ENCODE measurements at places on chromosomes 5 and 9.

GRCh38 chr5:81835814-81836367 lies 85.0 kb upstream of the SSBP2 start:
- DNase-seq = peak; percentile 81

DNA sequence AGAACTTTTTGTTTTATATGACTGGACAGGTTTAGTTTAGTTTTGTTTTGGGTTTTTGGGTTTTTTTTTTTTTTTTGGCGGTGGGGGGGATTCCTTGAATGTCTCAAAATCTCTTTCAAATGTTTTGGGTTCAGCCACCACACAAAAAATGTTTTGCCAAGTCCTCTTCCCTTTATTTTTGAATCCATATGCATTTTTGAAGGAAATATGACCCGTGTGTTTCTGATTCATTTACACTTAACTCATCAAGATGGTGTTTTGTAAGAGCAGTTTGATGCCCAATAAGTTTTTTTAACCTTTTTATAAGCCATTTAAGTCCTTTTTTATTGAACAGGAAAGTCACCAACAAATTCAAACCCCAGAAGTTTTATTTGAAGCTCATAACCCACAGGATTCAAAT lies 209.8 kb downstream of the CWC27 start:
- no peak for DNase-seq

GRCh38 chr5:32916648-32917047 lies 205.5 kb downstream of the NPR3 start:
- DNase-seq = no peak

DNA sequence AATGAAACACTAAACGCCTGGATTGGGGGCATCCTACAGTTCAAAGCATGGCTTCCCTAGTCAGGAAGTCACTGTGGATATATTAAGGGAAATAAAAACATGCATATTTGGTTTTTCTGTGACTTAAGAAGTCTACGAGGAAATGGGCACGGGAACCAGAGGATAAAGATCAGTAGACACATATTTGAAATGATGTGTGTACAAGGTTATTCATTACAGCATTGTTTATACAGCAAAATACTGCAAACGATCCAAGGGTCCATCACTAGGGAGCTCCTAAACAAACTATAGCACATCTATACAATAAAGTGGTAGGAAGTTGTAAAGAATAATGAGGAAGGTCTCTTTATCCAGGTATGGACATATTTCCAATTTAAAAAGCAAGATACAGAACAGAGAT lies 71.8 kb downstream of the EFNA5 start:
- DNase-seq = no peak

- no peak for DNase-seq
These were observed 21.4 kb upstream of the SNAPC3 start for GRCh38 chr9:15401266-15401665.

GRCh38 chr5:179870403-179870903 lies 11.8 kb upstream of the MRNIP start:
- DNase-seq = peak; percentile 83

DNA sequence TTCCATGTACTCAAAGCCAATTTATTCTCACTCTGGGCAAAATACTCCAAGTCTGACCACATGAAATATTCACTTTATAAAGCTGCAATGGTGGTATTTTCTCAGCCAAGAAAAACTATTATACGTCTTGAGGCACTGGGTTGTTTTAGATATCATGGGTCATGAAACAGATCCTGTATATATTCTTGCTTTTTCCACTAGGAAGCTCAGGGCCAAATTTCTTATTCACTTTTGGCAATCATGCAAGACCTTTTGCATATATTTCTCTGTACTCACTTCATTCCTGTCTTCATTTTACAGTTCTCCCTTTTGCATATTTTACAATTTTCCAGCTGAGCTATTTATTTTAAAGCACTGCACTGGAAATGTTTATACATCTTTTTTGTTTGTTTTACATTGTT lies 49.8 kb downstream of the GABBR2 start:
- DNase-seq = peak; percentile 62

DNA sequence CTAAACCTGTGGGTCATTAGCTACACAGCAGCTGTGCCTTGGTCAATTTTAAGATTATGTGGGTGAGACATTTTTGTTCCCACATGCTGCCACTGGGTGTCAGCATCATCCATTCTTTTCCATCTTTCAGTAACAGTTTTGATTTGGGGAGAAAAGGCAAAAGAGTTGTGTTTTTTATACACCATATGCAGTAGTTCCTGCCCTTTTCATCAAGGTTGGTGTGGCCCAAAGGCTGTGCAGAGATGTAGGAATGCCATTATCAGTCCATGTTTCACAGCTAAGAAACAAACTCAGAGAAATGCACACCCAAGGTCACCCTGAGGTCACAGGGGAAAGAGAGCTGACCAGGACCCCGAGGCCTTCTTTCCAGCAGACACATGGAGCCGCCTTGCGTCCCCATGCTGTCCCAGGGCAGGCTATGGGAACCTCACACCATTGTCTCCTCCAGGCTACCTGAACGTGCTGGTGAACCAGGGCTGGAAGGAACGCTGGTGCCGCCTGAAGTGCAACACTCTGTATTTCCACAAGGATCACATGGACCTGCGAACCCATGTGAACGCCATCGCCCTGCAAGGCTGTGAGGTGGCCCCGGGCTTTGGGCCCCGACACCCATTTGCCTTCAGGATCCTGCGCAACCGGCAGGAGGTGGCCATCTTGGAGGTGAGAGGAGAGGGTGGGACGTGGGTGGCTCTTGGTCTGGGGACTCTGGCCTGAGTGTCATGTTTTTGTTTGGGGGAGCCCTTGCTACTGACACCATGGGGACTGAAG lies 27.8 kb upstream of the GRPEL2 start:
- peak; percentile 80 for DNase-seq

DNA sequence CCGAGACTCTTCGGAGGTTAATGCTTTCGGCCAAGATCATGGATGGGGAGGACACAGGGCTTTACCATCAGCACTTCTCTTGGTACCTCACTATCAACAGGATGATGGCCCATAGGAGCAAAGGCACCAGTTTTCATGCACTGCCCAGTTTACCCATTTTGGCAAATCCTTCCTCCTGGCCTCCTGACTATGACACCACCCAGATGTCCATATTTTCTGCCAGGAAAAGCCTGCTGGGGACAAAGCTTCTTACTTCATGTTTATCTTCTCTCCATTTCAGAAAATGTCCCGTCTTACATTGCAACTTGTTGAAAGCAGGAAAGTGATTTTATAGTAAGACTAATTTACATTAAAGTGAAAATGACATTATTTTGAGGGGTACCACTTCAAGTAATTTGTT lies 61.4 kb upstream of the GAS1 start:
- DNase-seq = no peak
